Retina (tissue), 1 donor: ENCODE measurements at places on chromosomes 2 and 18.

DNA sequence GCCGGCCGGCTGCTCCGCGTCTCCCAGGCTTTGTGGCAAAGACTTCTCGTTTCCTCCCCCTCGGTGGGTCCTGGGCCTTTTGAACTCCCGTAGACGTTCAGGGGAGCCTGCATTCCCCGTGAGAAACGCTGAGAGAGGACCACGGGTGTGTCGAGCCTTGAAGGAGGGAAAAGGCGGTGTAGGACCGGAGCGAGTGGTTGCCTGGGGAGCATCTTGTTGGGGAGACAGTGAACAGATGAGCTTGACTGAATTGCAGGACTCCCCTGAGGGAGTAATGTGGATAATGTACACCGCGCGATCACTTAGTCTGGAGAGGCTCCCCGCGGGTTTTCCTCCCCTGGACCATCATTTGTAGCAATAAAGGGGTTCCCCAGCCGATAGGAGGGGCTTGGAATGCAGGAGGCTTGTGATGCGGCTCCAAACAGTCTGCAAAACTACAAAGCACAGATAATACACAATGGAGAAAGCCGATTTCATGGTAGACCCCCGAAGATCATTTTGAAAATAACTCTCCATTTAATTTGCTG lies 769 bp downstream of the ALMS1 start:
- DNase-seq, result no peak

DNA sequence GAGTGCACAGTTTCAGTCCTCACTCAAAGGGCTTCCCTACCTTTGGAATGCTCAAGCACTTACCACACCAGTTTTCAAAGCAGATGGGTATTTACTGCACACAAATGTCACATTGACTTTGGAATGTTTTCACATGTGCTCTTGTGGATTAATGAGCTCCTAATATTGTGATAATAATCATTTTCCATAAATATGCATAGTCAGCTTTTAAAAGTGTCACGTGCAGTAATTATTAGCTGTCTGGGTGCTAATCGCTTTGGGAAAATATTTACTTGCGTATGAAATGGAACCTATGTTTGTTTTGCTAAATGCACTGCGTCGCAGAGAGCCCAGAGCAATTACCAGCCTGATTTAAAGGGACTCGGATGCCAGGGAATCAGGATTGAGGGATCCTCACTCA lies 229.3 kb downstream of the SMAD2 start:
- DNase-seq, result no peak

- no peak for DNase-seq
Measured at GRCh38 chr2:6881516-6881915, 3.9 kb downstream of the RSAD2 start.

- no peak for DNase-seq
Measured at GRCh38 chr2:15152382-15152781, 408.8 kb downstream of the NBAS start.

GRCh38 chr2:241944821-241945220 lies 75.3 kb downstream of the RTP5 start:
- DNase-seq, result no peak

DNA sequence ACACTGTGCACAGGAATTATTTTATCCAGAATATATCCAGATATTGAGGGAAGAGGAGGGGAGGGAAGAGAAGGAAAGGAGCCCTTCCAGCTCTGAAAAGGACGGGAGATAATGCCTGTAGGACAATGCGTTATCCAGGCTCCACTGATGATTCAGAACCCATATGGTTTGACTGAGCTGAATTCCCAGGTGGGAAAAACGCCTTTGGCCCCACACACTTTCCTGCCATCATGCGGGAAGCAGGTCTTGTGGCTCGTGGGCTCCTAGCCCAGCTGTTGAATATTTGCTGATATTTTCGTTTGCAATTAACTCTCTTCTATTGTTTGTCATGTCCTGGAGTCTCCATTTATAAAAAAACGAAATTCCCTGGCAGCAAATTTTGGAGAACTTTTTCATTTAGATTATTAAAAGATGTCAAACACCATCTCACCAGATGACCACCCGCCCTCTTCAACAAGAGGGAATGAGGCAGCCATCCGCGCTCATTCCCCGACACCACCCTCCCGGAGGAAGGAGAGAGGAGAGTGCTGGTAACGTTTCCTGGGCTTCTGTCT lies 8.9 kb downstream of the COL6A3 start:
- DNase-seq, result no peak

- DNase-seq, result peak; percentile 58
Measured at GRCh38 chr18:67217551-67218166, 298.9 kb downstream of the DSEL start.

GRCh38 chr2:234032279-234032856 lies 18.1 kb upstream of the SPP2 start:
- no peak for DNase-seq

GRCh38 chr18:62510789-62511188 lies 12.0 kb upstream of the ZCCHC2 start:
- DNase-seq, result no peak

DNA sequence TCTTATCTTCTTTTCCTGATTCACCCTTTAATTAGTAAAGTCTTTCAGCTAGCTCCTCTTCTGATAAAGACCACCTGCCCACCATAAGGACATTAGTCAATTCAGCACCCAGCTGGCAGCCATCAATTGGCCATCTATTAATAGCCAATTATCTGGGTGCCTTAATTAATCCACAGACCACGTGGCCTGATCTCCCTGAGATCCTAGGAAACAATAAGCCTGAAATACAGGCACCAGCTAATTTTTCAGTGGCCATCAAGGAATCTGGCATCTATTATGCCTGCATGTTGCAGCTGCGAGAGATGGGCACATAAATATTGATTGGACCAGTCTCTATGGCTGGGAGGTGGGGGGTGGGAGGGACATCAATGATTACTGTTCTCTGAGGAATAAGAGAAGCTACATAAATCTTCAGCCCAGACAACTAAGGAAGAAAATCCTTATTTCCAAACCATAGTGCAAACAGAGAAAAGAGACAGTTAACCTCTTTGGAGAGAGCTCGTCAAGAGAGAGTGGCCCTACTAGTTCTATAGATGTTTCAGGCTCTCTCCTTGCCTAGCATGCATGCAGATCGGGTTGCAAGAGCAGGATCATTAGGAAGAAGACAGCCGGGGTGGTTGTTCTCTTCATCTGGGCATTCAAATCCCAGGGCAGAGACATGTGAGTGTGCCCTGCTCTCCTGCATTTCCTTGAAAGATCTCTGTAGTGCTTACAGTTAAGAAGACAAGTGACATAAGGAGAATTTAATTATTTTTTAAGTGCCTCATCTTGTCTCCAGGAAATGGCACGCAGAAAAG lies 8.7 kb downstream of the GALNT14 start:
- DNase-seq, result peak; percentile 58

DNA sequence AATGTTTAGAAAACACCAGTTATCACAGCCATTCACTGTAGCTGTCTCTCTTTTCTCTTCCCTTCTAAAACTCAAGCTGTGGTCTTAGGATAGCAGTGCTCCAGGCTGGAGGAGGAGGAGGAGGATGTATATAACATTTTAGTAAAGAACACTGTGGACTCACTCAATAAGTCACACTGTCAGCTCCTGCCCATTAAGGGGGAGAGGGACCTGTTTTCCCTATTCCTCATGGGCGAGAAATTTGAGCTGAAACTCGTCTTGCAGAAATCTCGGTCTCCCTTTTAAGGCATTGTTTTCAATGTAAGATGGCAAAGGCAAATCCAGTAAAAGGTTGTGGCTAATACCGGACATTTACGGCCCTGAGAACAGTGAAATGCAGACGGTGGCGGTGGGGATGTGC lies 114.8 kb upstream of the ZNF236 start:
- DNase-seq, result no peak

DNA sequence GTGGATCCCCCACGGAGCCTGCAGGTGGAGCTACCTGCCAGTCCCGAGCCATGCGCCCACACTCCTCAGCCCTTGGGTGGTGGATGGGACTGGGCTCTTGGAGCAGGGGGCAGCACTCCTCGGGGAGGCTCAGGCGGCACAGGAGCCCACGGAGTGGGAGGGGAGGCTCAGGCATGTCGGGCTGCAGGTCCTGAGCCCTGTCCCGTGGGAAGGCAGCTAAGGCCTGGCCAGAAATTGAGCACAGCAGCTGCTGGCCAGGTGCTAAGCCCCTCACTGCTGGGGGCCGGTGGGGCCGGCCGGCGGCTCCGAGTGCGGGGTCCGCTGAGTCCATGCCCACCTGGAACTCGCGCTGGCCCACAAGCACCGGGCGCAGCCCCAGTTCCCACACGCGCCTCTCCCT lies 91.7 kb upstream of the ACVR1 start:
- DNase-seq, result no peak

- no peak for DNase-seq
Measured at GRCh38 chr2:109376796-109377495, 236.8 kb downstream of the SEPTIN10 start.

GRCh38 chr18:10213526-10213925 lies 240.9 kb upstream of the APCDD1 start:
- DNase-seq, result no peak

DNA sequence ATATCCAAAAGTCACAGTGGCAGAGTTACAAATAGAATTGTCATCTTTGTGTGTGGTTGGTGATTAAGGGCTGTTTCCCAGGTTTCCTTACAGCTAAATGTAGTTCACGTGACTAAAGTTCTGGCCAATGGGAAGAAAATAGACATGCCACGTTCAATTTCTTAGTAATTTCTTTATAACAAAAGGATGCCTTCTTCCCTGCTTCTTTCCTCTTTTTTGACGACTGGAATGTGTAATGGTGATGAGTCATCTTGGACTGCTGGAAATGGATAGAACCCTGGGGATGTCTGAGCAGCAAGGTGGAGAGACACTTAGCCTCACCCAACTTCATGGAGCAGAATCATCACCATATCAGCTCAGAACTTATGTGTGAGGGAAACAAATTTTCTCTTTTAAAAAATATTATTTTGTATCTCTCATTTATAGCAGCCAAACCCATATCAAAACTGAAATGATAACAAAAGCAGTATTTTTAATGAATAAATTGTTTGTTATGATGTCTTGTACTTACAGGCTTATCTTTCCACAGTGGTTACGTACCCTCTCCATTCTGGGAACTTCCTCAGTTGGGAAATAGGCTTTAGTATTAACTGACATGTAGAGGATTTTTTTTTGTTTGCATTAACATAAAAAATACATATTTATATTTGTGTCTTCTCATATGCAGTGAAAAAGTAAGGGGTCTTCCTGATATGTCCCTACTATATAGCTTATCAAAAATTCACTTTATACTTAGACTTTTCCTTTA lies 91.1 kb upstream of the CDH2 start:
- no peak for DNase-seq

- no peak for DNase-seq
Measured at GRCh38 chr2:182716650-182716979, 558 bp downstream of the DNAJC10 start.

DNA sequence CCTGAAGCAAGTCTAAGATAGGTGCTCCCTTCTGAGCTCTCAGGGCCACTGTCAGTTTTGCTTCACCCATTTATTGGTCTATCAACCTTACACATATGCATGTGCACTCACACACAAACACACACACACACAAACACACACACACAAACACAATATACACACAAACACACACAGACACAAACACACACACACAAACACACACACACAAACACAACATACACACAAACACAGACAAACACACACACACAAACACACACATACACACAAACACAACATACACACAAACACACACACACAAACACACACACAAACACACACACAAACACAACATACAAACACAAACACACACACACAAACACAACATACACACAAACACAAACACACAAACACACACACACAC lies 181.6 kb upstream of the KLHL29 start:
- no peak for DNase-seq

- no peak for DNase-seq
Measured at GRCh38 chr2:128494640-128495321, 176.1 kb upstream of the HS6ST1 start.

DNA sequence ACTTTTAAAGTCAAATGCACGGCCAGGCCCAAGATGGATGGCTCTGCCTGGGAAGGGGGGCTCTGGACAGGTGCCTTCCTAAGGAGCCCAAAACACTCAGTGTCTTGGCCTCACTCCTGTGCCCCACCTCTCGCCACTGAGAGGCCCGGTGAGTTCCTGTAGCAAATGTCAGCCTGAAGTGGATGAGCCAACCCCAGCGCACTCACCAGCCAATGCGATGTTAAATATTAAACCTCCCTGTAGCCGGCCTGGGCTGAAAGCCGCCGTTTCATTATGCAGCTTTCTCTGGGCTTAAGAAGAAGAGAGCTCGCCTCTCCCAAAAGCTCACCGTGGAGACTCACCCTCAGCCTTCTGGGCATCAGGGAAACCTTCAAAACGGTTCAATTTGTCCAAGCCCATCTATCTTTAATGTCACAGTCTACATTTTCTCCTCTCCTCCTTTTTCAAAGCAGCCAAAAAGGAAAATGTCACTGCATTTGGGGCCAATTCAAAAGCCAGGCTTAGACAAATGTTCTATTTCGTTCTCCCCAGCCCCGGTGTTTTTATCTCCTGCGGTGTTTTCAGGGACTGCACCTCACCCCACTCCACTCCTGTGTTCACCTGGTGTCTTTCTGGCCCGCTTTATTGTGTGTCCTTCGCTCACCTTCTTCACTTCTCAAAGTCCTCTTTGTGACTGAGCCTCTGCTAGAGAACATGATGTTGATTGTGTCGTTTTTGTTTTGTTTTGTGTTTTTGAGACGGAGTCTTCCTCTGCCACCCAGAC lies 124.0 kb downstream of the NRP2 start:
- DNase-seq, result no peak

DNA sequence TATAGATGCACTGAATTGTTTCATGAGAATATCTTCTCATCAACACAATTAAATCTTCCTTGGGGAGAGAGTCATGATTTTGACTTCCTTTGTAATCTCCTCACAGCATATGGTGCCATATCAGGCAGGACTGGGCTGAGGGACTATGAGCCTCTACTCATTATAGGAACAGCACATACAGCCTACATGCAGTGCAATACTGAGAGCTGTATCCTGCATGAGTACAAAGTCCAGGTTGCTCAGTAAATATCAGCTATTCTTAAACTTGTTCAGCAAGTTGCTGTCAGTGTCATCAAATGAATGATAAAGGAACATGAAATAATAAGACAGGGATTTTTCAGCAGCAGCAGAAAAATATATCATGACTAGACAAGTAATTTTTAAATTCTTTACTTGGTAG lies 10.8 kb downstream of the DLGAP1 start:
- no peak for DNase-seq

DNA sequence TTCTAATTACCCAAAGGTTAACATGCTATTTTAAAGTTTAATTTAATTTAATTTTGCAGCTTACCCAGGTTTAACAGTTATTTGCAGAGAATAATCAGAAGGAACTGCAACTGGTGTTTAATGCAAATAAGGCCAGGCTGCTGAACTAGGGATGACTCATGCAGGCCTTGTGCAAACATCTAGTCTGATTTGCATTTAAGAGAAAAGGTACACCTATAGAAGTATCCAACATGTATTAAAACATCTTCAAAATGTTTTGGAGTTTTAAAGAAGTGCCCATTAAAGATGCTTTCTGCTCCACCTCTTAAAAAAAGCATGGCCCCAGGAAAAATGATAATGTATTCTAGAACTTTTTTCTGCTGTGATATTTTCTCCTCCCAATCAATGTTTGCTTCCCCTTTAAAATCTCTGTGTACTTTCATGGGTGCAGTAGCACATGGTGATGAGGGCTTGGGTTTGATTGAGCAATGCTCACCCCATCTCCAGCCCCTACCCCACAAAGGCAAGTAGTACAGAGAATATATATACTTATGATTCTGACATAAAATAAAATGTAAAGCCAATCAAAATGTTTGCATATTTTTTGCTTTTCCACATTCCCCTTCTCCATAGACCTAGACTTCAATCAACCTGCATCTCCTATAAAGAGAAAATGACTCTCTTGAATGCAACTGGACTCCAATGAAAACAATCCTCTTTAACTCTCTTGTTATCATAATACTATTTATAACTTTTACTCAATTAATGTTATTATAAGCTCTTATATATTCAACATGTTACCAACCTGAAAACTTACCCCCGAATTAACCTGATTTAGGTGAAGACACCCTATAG lies 54.1 kb downstream of the ATP8B1 start:
- no peak for DNase-seq
